ENCODE measurements at places on chromosomes 1 and 21. TPM values are rescaled to one million over a fixed set of nuclear protein-coding genes. Genes with fewer than 3 reads are reported as not detected.

The CELF3 gene
- total RNA-seq = not detected

The NHLH2 gene
- total RNA-seq = not detected

DNA sequence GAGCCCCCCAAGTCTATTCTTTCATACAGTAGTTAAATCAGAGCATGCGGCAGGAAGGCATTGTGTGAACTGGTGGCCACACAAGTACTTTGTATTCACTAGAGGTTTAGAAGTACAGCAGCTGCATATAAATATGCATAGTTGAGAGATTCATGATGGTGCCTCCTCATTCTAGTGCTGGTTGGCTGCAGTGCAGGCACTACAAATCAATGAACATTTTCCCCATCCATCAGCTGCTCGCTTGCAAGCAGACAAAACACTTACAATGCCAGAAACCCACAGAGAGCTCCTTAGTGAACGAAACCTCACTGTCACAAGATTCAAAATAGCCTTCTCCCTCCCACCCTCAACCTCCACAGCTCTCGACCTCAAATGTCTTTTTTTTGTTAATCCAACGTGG, 726.2 kb downstream of the USP25 start:
- DNase-seq = peak; percentile 3

The CENPF gene
- 7.5 TPM for total RNA-seq

GRCh38 chr21:28325618-28326017, 667.1 kb downstream of the LTN1 start:
- no peak for DNase-seq

The C2CD4D gene
- total RNA-seq = not detected

DNA sequence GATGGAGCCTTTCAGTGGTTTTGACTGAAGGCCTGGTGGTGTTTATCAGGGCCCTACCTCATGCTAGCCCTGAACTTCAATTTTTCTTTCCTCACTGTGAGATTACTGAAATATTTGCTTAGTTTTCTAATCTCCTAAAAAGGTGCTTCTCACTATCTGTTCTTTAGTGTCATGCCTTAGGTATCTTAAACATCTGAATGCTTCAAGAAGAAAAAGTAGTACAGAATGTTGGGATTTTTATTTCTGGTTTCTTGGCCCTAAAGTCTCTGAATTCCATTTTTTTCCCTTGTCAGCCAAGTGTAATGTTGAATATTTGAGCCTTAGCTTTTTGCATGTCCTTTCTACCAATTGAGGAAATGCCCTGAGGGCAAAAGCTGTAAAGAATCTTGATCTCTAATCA, 47.9 kb upstream of the PRKACB start:
- DNase-seq = no peak
